ENCODE measurements at places on chromosomes 6 and 20. TPM values are rescaled to one million over a fixed set of nuclear protein-coding genes. Genes with fewer than 3 reads are reported as not detected.
A peak's percentile ranks its signal among the peaks of the same experiment; 100 is the strongest.

GSTA3 gene
- not detected for total RNA-seq

KCNG1 gene
- total RNA-seq = 65.9 TPM

CALHM4 gene
- not detected for total RNA-seq

PLN gene
- total RNA-seq = not detected

ZC2HC1B gene
- total RNA-seq = not detected

HMGN4 gene
- total RNA-seq = 70.7 TPM

DNA sequence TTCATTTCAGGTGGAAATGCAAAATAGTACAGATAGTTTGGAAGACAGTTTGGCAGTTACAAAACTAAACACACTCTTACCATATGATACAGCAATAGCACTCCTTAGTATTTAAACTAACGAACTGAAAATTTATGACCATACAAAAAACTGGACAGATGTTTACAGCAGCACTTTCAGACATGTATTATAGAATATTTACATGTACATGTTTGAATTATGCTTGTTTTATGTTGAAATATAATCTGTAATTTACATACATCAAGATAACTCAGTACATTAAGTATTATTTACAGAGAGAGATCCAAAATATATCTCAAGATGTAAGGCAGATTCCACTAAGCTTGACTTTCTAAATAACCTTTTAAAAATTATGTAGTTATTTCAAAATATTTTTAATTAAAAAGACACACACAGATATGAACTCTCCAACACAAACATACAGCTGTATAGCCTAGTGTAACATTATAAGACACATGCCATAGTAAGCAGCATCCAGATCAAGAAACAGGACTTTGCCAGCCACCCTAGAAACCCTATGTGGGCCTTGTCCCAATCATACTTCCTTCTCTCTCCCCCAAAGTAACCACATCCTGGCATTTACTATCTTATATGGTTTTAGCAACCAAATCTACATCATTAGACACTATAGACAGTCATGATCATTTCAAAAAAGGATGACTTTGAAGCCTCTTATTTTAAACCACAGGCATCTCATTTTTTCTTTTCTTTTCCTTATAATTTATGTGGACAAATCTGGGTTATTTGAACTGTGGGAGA lies 82.2 kb downstream of the MAN1A1 start:
- DNase-seq = no peak

GRCh38 chr6:28803337-28803709 lies 120.5 kb downstream of the TRIM27 start:
- no peak for DNase-seq

- no peak for DNase-seq
These were observed 442.2 kb downstream of the HDGFL1 start for GRCh38 chr6:23011615-23012014.

GRCh38 chr6:17610835-17611234 lies 10.7 kb downstream of the FAM8A1 start:
- no peak for DNase-seq

- no peak for DNase-seq
These were observed 55.2 kb upstream of the TBC1D7 start for GRCh38 chr6:13383328-13384163.

DNA sequence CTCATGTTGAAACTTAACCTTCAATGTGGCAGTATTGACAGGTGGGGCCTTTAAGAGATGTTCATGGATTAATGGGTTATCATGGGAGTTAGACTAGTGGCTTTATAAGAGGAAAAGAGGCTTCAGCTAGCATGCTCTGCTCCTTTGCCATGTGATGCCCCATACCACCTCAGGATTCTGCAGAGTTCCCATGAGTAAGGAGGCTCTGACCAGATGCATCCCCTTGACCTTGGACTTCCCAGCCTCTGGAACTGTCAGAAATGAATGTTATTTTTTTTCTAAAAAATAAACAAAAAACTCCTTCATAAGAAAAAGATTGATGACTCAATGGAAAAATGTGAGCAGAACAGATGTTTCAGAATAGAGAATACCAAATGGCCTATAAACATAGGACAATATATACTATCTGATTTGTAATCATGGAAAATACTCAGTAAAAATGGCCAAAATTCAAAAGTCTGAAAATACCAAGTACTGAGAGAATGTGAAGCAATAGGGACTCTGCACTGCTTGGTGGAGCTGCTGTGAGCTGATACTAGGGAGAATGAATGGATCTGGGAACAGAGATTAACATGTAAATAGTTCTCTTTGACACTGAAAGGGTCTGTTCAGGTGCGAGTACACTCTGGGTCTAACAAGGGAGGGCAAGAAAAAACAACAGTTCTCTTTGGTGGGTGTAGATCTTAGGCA lies 7.4 kb upstream of the TRIM39 start:
- DNase-seq = no peak

DNA sequence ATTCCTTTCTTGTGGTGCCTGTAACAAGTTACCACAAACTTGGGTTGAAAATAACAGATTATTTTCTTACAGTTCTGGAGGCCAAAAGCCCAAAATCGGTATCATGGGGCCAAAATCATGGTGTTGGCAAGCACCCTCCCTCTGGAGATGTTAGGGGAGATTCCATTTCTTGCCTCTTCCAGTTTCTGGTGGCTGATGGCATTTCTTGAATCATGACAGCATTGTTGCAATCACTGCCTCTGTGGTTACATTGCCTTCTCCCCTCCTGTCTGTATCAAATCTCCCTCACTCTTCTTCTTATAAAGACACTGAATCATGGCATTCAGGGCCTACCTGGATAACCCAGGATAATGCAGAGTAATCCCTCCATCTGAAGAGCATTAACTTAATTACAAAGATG lies 17.9 kb upstream of the TENT5A start:
- DNase-seq = no peak

DNA sequence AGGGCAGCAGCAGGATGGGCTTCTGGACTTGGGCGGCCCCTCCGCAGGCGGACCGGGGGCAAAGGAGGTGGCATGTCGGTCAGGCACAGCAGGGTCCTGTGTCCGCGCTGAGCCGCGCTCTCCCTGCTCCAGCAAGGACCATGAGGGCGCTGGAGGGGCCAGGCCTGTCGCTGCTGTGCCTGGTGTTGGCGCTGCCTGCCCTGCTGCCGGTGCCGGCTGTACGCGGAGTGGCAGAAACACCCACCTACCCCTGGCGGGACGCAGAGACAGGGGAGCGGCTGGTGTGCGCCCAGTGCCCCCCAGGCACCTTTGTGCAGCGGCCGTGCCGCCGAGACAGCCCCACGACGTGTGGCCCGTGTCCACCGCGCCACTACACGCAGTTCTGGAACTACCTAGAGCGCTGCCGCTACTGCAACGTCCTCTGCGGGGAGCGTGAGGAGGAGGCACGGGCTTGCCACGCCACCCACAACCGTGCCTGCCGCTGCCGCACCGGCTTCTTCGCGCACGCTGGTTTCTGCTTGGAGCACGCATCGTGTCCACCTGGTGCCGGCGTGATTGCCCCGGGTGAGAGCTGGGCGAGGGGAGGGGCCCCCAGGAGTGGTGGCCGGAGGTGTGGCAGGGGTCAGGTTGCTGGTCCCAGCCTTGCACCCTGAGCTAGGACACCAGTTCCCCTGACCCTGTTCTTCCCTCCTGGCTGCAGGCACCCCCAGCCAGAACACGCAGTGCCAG lies at the start of gene TNFRSF6B:
Gene TNFRSF6B (plus strand): TSS at position 25 of the 729 bp plus-strand sequence. CDS start 116 bp downstream, at position 141.
- no peak for DNase-seq

GRCh38 chr20:34862724-34863123 lies 9.9 kb downstream of the GGT7 start:
- DNase-seq = no peak

- DNase-seq = peak; percentile 94
These were observed 79.8 kb downstream of the NFATC2 start for GRCh38 chr20:51462566-51463276.

DNA sequence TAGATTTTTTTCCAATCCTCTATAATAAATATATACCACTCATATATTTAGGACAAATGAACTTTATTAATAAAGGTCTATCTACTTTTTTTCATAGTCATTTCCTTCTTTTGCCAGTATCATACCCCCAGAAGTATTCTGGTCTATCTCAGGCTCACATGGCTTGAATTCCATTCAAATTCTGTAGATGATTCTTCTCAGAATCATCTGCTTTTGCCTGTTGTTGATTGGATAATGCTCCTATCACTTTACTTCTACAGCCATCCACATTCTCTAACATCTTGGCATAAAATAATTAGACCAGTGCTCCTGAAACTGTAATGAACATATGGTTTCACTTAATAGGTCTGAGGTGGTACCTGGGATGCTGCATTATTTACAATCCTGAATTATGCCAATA lies 121.2 kb downstream of the GFRAL start:
- no peak for DNase-seq

DNA sequence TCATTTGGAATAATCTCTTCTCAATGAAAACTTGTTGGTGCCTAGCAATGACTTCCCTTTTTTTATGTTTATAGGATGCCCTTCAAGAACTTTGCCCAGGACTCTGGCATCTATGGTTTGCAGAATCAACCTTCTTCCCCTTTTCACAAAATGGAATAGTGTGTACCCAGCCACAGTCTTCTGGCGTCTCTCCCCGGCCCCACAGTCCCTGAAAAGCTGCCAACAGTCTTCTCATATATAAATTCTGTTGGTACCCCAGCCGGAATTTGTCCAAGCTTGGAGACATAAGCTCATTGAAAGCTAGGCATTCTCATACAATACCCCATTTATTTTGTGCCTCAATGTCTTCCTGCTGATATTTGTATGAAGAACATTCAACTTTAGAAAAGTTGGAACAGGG lies 26.4 kb upstream of the MCM3 start:
- DNase-seq = no peak

DNA sequence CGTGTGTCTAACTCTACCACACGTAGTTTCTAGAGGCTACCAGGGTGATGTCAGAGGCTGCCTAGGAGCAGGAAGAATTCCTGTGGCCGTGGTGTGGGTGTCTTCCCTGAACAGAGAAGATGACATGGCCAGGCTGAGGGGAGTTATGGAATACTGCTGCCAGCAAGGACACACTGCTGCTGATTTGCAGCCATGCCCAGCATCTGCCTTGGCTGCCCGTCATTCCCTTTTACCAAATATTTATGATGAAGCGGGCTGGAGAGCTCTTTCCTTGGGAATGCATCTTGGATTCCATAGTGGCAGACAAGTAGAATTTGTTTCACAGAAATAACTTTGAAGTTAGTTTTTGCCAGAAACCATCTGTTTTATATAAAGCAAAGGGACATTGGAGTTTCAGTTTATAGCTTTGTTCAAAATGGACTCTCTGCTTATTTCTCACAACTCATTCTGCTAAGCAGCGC lies 80.8 kb upstream of the VSTM2L start:
- peak; percentile 53 for DNase-seq

DNA sequence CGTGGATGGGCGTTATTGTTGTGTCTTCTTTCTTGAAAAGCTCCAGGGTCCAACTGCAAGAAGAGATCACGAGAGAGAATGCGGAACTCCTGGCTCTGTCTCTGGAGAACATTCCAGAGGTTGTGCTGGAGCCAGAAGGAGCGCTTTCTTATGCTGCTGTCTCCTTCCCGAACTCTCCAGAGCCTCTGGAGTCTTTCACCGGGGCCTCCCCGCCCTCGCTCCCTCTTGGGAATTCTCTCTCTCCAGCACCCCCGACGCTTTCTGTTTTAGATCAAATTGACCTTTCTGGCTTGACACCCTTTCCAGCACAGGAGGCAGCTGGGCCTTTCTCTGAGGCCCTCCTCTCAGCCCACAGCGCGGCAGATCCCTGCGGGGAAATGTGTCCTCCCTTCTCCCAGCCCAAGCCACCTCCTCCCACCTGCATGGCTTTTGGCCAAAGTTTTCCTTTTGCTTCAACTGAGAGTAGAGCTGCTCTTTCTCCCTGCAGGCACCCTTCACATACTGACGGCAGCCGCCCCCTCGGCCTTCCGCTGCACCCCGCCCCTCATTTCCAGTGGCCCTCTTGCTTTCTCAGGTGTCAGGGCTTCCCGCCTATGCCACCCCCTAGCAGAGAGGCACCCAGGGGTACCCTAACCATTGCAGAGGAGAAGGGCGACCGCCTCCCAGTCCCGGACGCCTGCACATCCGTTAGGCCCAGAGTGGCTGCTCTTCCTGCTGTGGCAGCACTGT lies 6.6 kb upstream of the CCR6 start:
- DNase-seq = no peak

DNA sequence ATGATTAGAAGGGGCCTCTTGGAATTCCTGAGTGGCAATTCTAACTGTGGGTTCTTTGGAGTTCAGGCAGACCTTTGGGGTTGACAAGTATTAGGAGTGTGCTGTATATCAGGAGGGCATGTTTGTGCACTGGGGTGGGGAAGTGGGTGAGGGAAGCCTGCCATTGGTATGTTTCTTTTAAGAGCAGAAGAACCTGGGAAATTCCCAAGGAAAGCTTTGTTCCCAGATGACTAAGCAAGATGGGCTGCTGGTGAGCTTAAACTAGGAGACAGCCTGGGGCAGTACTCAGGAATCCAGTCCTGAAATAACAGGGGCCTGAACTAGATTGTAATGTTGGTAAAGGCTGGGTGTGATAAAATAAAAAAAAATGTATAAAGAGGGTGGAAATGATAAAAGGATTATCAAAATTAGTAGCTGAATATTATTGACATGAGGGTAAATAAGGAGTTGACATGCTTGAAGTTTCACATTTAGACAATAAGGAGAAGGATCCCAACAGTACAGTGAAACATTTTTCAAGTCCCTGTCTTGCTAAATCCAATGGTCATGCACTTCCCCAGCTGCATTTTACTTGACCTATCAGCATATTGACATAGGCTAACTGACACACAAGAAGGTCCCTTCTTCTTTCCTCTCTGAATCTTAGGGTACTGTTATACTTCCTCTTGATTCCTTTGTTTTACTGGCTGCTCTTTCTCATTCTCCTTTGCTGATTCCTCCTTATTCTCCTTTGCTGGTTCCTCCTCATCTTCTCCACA lies 18.4 kb upstream of the IFNGR1 start:
- peak; percentile 53 for DNase-seq

DNA sequence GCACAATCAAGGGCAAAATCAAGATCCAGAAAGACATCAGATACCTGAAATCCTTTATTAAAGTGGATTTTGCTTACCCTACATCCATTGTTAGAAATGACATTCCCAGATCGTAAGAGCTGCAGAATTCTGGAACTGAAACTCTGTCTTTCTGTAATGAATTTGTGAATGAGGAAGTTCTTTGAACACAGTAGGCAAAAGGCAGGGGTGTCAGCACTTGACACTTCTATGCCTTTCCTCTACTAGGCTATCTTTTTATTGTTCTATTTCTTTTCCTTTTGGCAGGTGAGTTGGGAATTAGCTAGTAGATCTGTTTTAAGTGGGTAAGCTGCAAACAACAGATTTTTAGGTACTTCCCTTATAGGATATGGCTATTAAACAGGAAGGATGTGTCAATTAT lies 126.3 kb downstream of the CARMIL1 start:
- no peak for DNase-seq

GRCh38 chr6:102068349-102068929 lies 674.9 kb downstream of the GRIK2 start:
- no peak for DNase-seq
